Fibroblast of skin of scalp (primary cell): ENCODE measurements at places on chromosomes 12 and 14.

GRCh38 chr12:10618338-10618987 is 5.1 kb upstream of the MAGOHB start:
- peak; percentile 89 for DNase-seq

DNA sequence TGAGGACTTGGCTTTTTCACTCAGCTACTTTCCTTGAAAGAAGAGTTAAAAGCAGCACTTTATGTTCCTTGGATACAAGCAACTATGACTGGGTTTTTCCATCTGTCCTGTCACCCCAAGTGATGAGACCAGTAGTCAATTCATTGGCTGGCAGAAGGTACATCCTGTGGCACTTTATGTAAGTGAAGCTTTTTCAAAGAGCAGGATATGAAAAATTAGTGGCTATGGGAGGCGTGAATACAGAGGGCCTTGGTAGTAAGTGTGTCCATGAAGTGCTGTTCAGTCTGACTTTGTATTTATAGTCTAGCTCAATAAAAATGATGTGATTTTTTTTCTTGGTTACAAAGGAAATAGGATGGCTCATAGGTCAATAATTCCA is 68.8 kb downstream of the DRAM1 start:
- no peak for DNase-seq

DNA sequence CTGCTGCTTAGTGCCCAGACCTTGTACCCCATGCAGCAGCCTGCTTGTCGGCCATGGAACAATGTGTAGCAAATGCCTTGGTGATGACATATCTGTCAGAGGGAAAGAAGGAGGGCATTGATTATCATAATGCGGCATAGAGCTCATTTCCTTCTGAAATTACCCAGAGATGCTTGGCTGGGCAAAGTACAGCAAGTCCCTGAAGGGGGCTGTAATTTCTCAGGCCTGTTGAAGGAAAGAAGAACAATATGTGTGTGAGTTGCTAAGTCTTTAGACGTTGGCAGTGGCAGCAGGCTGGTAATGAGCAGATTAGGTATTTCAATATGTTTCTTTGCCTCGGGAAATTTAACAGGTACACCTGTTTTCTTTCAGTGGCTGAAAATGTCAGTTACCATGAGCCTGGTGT is 128.6 kb downstream of the CRADD start:
- no peak for DNase-seq

- no peak for DNase-seq
Observed at GRCh38 chr14:33880330-33880729, 70.5 kb downstream of the EGLN3 start.

DNA sequence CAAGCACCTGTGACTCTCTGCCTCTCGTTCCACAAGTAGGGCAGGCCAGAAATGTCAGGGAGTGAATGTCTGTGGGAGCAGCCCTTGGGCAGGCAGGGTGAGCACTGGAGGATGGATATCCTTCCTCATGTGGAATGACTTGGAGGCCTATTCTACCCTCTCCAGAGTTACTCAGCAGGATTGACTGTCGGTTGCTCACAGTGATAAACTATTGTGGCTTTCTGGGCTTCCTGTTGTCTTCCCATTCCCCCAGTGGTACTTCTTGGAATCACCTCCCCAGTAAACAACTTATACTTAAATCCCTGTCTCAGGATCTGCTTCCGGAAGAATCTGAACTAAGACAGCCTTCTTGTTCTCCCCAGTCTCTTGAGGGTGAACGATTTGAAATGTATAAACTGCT is 79.6 kb upstream of the MANSC4 start:
- DNase-seq, result no peak

- peak; percentile 29 for DNase-seq
Observed at GRCh38 chr12:102093319-102093718, 26.6 kb downstream of the NUP37 start.

- DNase-seq, result no peak
Observed at GRCh38 chr12:69431591-69432222, 38.5 kb upstream of the FRS2 start.

GRCh38 chr14:99676657-99677056 is 7.4 kb upstream of the CYP46A1 start:
- no peak for DNase-seq

GRCh38 chr14:73467377-73467776 is 9.0 kb upstream of the NUMB start:
- peak; percentile 14 for DNase-seq

- DNase-seq, result peak; percentile 27
Observed at GRCh38 chr14:55915456-55915855, 202.8 kb upstream of the PELI2 start.

DNA sequence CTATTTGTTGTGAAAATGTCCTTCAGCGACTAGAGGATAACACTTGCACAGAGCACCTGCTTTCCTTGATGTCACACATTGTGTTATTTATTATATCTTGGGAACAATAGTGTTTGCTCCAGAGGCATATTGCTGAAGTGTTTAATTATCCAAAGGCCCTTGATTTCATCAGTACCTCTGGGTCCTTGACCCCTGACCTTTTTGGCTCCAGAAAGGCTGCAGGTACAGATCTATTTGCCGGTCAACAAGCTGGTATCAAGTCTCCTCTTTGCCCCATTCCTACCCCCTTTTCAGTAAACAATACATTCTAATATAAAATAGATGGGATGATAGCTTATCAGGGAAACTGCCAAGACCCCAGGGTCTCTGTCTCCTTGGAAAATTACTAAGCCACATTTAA is 206.8 kb downstream of the DACT1 start:
- DNase-seq, result no peak

DNA sequence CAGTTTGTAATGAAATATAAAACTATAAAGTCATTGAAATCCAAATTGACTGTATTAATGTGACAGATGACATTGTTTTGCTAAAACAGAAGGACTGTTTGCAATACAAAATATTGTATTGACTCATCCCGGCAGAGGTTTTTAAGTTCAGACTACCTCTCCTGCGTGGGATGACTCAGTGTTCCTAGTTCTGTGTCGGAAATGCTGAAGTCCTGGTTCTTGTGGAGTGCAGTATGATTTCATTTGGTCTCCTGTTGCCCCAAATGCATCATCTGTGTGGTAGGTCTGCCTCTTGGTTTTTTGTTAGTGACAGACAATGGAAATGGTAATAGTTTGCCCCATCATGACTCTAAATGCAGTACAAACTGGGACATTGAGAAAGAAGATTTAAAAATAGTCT is 27.8 kb downstream of the PELI2 start:
- peak; percentile 65 for DNase-seq

GRCh38 chr14:81122326-81122725 is 98.4 kb downstream of the GTF2A1 start:
- DNase-seq, result no peak

- DNase-seq, result no peak
Observed at GRCh38 chr14:35366521-35366976, 38.0 kb downstream of the NFKBIA start.

DNA sequence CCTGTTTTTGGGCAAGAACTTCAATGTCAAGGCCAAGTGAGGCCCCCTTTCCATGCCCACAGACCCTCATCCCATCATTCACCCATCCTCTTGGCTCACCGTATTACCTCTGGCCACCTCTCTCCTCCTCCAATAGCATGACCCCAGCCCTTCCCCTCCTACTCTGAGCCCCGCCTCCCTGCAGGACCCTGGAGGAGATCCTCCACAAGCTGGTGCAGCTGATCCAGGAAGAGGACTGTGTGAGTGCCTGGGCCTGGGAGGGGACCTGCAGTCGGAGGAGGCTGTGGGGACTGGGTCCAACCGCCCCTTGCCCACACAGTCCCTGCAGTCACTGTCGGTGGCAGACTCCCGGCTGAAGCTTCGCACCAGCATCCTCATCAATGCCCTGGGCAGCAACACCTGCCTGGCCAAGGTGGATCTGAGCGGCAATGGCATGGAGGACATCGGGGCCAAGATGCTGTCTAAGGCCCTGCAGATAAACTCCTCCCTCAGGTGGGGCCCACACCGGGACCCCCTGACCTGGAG is 7.2 kb downstream of the CARMIL3 start:
- DNase-seq, result no peak

DNA sequence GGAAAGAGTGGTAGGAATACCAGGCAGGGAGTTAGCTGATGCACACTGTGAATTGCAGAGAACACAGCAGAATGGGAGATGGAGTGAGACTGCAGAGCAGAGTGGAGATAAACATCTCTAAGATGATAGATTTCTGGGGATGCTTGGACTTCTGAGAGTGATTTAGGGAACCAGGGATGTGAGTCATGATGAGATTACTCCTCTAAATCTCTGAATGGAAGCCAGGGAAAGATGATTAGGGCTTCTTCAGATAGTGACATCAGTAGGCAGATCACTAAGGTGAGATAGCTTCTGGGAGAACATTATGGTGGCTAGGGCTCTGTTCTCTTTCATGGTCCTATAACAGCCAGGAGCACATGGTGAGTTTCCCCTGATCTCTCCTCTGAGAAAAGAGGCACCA is 501.5 kb upstream of the USP15 start:
- no peak for DNase-seq

GRCh38 chr12:27988594-27989233 is 16.2 kb upstream of the PTHLH start:
- DNase-seq, result no peak

DNA sequence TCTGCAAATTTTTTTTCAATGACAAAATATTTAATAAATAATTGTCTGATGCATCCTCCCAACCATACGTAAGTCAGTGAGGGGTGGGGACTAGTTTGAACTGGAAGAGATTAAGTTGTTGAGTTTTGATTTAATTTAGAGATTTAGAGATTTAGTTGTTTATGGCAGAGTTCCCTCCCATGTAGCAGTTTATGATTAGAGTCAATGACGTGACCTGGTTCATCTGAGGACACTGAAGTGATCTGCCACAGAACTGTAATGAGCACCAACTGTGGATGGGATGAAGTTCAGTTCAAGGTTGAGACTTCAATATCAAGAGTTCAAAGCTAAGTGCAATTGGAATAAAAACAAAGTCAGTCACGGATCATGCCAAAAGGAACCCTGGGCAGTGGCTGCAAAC is 609.3 kb downstream of the NOVA1 start:
- DNase-seq, result no peak

GRCh38 chr12:47988073-47989022 is 15.9 kb downstream of the COL2A1 start:
- no peak for DNase-seq

DNA sequence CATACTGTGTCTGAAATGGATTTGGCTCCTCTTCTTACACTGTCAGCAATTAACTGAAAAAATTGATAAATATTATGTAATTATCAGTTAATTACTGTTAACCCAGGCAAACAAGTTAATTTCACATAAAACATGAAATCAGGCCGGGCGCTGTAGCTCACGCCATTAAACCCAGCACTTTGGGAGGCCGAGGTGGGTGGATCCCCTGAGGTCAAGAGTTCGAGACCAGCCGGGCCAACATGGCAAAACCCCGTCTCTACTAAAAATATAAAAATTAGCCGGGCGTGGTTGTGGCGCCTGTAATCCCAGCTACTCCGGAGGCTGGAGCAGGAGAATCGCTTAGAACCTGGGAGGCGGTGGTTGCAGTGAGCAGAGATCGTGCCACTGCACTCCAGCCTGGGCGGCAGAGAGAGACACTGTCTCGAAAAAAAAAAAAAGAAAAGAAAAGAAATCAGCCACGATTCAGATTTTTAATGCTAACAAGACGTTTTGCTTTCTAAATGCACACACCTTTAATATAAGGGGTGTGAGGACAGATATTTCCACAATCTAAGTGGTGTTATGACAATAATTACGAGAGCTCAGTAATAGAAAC is 473 bp upstream of the TMEM19 start:
- no peak for DNase-seq

DNA sequence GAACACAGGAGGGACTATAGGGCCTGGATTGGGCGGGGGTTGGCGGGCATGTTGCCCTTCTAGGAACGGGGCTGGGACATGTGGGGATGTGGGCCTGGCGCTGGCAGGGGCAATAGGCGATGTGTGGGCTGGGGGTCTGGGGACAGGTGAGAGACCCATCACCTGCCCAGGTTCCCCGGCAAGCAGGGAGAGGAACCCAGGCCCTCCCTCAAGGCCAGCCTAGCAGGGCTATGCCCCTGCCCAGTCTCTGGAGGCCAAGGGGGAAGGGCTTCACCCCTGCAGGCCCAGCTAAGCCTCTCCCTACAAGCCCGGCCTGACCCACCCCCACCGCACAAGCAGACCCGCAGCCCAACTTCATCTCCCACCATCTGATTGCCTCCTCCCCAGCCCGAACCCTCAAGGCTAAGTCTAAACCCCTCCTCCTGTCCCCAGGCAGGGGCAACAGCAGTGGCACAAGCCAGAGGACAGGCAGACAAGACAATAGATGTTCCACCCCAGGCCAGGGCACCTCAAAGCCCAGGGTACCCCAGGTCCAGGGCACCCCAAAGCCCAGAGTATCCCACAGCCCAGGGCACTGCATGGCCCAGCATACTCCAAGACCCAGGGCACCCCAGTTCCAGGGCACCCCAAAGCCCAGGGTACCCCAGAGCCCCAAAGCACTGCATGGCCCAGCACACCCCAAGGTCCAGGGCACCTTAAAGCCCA is 6.5 kb downstream of the JAG2 start:
- DNase-seq, result no peak

- no peak for DNase-seq
Observed at GRCh38 chr14:104476437-104476836, 103.1 kb upstream of the C14orf180 start.

- no peak for DNase-seq
Observed at GRCh38 chr14:104843442-104844305, 21.4 kb upstream of the CEP170B start.

- DNase-seq, result peak; percentile 66
Observed at GRCh38 chr12:18217966-18218365, 43.4 kb upstream of the PIK3C2G start.

DNA sequence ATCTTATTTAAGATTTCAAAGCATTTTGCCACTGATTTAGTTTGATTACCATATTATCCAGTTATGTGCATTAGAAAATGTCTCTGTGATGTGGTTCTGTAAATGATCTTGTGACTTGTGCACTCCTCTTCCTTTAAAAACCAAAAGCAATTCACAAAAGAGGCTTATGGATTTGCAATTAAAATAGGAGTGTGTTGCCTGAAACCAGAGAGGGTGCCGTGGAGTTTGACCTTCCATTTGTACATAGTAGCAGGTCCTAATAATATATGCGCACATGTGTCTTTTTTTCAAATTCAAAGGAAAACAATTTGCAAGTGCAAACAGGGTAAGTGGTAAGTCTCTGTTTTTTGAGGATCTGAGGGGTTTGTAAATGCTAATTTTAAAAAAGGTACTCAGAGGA is 470.9 kb downstream of the VRK1 start:
- no peak for DNase-seq

GRCh38 chr12:2535583-2536204 is 259.1 kb upstream of the FKBP4 start:
- peak; percentile 35 for DNase-seq

DNA sequence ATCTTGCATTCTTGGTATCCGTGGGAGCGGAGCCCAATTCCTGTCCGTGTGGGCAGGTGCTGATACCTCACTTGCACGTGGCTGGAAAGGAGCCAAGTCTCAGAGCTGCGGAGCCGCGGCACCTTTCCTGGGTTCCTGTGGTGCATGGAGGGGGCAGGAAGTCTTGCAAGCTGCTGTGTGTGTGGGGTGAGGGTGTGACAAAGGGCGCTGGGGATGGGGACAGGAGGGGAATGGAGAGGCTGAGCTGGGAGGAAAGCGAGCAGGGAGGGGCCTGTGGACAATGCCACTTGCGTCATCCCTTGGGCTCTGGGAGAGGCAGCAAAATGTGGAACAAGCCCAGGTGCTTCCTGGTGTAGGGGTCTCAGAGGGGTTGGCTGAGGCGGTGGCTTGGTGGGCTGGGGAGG is 86.7 kb downstream of the CALM1 start:
- DNase-seq, result no peak
